Right cardiac atrium (tissue), 5 donors: ENCODE measurements at places on chromosomes 16 and 17. TPM values are rescaled to one million over a fixed set of nuclear protein-coding genes. Genes with fewer than 3 reads are reported as not detected.
A peak's percentile ranks its signal among the peaks of the same experiment; 100 is the strongest.

ZNF287 gene
- 5.3 TPM for polyA plus RNA-seq

CCDC182 gene
- polyA plus RNA-seq: not detected

RPH3AL gene
- polyA plus RNA-seq: 6.7 TPM

DNA sequence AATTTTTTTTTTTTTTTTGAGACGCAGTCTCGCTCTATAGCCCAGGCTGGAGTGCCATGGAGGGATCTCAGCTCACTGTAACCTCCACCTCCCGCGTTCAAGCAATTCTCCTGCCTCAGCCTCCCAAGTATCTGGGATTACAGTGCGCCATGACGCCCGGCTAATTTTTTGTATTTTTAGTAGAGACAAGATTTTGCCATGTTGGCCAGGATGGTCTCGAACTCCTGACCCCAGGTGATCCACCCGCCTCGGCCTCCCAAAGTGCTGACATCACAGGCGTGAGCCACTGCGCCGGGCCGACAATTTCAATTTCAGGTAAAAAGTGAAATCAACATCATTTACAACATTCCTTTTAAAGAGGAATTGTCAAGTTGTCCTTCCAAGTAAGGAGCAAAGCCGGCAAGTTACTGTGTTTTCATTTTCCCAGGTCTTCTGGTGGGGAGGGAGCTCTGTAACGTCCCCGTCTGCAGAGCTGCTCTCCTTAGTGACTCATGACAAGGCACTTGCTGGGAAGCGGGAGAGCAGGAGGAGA, 873 bp downstream of the NPLOC4 start:
- DNase-seq: peak; percentile 18

DNA sequence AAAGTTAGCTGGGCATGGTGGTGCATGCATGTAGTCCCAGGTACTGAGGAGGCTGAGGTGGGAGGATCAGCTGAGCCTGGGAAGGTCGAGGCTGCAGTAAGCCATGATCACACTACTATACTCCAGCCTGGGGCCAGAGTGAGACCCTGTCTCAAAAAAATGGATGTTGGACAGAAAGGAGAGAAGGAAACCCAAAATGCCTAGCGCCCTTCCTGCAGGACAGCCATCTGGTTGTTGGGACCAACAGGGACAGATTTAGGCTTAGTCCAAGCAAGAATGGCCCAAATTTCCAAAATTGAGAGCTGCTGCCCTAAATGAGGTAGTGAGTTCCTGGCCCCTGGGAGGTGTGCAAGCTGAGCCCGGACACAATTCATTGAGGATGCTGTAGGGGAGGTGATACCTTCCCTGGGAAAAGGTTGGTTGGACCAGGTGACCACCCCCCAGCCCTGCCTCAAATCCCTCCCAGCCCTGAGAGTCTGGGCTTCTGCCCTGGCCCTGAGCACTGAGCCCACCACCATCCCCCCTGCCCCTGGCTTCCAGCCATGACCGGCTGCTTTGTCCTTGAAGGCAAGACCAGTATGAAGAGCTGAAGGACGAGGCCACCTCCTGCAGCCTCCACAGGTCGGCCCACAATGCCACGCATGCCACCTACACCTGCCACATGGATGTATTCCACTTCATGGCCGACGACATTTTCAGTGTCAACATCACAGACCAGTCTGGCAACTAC, 35.1 kb downstream of the IL21R start:
- DNase-seq: no peak

DNA sequence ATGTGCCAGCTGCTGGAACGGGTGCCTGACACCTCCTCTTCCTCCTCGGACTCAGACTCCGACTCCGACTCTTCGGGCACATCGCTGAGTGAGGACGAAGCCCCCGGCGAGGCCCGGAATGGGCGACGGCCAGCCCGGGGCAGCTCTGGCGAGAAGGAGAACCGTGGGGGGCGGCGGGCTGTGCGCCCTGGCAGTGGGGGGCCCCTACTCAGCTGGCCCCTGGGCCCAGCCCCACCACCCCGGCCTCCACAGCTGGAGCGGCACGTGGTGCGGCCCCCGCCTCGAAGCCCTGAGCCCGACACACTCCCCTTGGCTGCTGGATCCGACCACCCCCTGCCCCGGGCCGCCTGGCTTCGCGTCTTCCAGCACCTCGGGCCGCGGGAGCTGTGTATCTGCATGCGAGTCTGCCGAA, 6.8 kb downstream of the FBXL19 start:
- peak; percentile 68 for DNase-seq

- no peak for DNase-seq
These were observed 12.1 kb downstream of the ABCA9 start for GRCh38 chr17:69048634-69049033.
